Cardiac muscle cell (in vitro differentiated cells and primary cell): ENCODE measurements at places on chromosomes 2 and 18.
A peak's percentile ranks its signal among the peaks of the same experiment; 100 is the strongest.

- no peak for DNase-seq
Observed at GRCh38 chr2:190722061-190722759, 73.3 kb downstream of the NAB1 start.

DNA sequence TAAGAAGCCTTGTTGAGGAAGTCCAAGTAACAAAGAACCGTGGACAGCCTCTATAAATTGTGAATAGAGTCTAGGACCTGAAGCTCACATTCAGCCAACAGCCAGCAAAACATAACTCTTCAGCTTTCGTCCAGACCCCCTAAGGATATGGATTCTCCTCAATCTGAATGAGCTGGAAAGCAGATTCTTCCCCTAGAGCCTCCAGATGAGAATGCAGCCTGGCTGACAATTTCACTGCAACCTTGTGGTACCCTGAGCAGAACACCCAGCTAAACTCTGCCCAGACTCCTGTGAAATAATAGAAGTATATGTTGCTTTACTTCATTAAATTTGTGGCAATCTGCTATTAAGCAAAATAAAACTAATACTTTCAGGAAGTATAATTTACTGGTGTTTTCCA is 483.5 kb upstream of the SLC8A1 start:
- no peak for DNase-seq

DNA sequence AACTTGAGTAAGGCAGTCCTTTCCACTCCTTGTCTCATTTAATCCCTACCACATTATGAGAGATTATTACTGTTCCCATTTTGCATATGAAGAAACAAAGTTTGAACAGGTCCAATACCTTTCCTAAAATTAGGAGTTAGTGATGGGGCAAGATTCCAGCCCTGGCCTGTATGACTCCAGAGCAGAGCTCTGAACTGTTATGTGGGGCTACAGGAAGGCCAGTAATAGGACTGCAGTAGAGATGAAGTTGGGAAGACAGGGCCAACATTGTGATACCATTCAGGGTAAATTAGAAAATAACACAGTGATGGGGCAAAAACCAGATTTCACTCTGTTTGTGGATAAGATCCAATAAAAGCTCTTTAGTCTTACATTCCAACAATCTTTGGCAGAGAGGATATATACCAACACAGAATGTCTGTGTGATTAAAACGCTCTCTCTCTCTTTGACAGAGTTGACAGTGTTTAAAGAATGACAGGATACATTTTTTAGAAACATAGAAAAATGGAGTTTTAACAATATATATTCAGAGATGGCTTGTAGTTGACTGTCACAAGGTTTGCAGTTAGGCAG is 22.7 kb downstream of the KATNAL2 start:
- no peak for DNase-seq

DNA sequence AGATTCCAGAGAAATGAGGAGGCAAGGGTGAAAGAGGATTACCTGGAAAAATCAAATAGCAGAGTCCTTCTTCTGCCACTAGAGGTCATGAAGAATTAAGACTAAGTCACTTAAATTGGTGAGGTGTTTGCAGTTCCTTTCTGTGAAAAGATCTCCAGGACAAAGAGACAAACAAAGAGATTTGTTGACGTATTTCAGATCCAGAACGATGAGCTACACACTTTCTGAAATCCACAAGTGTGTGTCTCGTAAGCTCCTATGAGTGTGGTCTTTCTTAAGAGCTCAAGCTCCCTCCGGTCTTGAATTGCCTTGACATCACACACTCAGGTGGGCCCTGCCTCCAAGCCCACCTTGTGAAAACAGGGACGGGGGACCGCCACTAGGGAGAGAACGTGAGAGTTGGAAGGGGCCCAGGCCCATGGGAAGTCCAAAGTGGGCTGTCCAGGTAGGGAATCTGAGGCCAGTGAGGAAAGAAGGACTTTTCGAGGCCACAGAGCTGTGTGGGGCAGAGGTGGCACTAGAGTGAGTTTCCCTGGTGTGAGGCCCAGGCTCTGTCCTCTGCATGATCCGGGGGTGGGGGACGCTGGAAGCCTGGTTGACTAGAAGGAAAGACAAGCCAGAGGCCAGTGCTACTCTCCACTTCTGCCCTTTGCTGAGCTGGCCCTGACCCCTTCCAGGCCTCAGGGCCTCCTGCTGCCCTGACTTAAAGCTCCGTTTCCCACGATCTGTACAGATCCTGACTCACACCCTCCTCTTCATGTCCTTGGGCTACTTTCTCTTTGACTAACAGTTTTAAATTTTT is 168.1 kb upstream of the NCK2 start:
- peak; percentile 85 for DNase-seq

- DNase-seq = no peak
Observed at GRCh38 chr2:235770909-235771820, 277.3 kb downstream of the AGAP1 start.

- no peak for DNase-seq
Observed at GRCh38 chr2:137231628-137232027, 466.3 kb downstream of the THSD7B start.

DNA sequence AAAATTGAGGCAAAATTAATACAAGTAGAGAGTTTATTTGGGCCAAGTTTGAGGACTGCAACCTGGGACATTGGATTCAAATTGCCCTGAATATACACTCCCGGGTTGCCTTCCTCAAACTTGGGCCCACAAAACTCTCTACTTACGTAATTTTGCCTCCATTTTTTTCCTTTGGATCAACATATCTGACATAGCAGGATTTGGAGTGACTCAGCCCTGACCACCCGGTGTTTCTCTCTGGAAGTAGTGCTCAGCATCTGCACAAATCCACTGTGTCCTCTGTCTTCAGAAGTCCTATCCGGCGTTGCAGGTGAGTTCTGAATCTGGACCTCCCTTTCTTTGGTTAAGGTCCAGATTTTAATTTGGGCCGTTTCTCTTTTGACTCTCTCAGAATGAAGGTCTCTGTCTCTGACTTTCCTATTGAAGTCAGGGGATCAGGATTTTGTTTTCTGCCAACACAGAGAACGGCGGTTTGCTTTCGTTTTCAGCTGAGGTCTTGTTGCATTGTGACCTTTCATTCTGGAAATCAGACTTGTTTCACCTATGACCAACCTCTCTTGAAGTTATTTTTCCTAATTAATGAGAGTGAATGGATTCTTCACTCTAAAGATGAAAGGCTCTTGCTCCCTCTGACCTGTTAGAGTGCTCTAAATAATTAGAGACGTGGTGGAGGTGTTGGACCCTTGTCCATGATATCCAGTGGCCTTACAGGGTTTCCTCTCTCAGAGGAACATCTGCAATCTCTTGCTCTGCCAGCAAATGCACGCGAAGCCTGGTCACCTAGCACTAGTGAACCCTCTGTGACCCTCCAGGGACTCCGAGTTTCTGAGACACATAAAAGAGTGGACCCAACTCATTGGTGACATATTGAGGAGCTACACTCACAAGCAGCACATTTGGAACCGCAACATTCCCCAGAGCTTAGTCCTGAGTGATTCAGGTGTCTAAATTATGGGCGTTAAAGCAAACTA is 13.6 kb downstream of the TCF23 start:
- no peak for DNase-seq

DNA sequence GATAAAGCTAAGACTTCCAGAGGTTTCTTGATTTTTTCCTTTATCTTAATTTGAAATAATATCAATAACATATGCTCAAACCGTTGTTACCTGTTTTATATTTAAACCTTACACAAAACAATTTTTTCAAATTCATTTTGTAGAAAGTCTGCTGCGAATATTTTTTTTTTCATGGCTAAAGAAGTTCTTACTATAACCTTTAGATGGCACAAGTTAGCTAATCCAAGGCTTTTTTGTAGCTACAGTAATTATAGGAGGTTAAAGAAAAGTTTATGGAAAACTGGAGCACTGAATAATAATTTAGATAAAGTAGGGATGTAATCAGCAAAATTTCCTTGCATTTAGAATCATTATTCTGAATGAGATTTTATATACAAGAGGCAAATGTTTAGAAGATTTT is 78.0 kb upstream of the PNPT1 start:
- DNase-seq = peak; percentile 69

- DNase-seq = no peak
Observed at GRCh38 chr2:168355121-168355520, 101.0 kb upstream of the CERS6 start.
